ENCODE measurements at places on chromosomes 16 and 17.

DNA sequence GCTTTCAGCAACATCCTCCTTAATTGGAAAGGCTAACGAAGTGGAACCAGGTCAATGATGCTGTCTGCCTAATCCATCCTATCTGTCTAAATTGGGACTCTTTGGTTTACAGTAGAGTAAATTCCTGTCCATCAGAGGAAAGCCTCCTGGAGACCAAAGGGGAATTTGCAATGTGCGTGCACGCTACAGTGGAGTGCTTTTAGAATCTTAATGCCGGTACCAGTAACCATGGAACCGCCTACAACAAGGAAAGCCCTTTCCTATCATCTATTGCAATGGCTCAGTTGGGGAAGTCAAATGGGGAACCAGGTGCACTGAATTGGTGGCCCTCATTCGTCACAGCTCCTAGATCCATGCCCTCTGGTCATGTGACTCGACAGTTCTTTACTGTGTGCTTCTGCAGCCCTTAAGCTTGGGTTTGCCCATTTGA, 110.1 kb downstream of the XYLT1 start:
- no peak overlapping the region for H3K27ac ChIP-seq
- H3K36me3 ChIP-seq, result no peaks in the 10 kb centered on the region
- peaks cover 8% of the 10 kb centered on the region for H3K4me1 ChIP-seq
- no peak for DNase-seq
- H3K27me3 ChIP-seq, result no peaks in the 10 kb centered on the region
- no peak overlapping the region for H3K4me3 ChIP-seq

DNA sequence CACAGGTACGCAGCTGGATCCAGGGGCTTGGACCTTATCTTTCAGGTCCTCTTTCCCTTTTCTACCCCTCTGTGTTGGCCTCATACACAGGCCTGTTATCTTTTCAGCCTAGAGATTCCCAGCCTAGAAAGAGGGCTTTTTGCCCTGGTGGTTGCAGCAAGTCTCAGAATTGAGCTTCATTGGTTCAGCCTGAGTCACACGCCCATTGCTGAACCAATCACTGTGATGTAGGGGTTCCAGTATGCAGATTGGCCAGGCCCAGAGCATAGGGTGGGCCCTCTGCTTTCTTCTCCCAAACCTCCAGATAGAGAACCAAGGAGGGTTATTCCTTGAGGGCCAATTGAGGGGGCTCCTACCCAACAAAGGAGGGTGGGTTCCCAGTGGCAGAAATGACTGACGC, 32.8 kb downstream of the GPT2 start:
- DNase-seq, result no peak
- H3K4me1 ChIP-seq, result no peaks in the 10 kb centered on the region
- H3K36me3 ChIP-seq, result peaks cover 5% of the 10 kb centered on the region
- no peaks in the 10 kb centered on the region for H3K27me3 ChIP-seq
- H3K27ac ChIP-seq, result no peak overlapping the region

DNA sequence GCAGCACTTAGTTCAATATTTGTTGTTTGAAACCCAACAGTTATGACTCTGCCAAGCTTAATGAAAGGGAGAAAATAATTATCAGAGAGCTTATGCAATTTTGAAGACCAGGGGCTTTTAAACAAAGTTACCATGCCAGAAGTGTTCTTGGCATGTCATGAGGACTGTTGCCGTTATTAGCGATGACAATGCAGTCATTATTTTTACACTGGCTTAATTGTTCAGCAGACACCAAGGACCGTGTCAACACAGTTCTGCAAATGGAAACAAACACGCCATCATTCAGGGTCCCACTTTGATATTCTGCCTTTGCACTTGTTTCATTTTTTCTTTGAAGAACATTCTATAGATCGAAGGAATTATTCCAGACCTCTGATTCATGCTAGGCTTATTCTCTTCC, 518.5 kb downstream of the CDH13 start:
- H3K27ac ChIP-seq, result no peak overlapping the region
- no peaks in the 10 kb centered on the region for H3K4me1 ChIP-seq
- DNase-seq, result no peak

- DNase-seq, result no peak
- peaks cover 3% of the 10 kb centered on the region for H3K36me3 ChIP-seq
- no peak overlapping the region for H3K27ac ChIP-seq
- no peak overlapping the region for H3K4me3 ChIP-seq
- no peaks in the 10 kb centered on the region for H3K27me3 ChIP-seq
- H3K4me1 ChIP-seq, result no peaks in the 10 kb centered on the region
Observed at GRCh38 chr17:82193520-82194220, 19.0 kb downstream of the CCDC57 start.

- H3K27me3 ChIP-seq, result no peaks in the 10 kb centered on the region
- peak overlapping the region; percentile 83 for H3K4me3 ChIP-seq
- peak overlapping the region; percentile 64 for H3K27ac ChIP-seq
- H3K4me1 ChIP-seq, result peaks cover 2% of the 10 kb centered on the region
Observed at GRCh38 chr16:1614456-1615102, 2.4 kb downstream of the CRAMP1 start.

DNA sequence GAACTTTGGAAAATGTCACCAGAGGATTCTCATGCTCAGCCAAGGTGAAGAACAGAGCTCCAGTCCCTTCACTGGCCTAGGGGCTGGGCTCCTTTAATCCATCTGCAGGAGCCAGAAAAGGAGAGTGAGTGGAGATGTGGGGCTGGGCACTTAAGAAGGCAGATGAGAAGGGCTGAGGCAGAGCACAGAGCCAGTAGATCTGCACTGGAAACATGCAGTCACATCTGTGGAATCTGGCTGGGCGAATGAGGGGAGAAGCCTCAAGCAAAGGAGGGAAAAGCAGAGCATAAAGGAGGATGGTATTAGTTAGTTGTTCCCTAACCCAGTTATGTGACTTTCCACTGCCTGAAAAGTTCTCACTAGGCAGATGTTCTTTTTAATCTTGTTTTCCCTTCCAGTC, 50.4 kb upstream of the BCAR1 start:
- DNase-seq, result peak; percentile 35
- no peaks in the 10 kb centered on the region for H3K27me3 ChIP-seq
- H3K4me1 ChIP-seq, result peaks cover 21% of the 10 kb centered on the region
- H3K36me3 ChIP-seq, result peaks cover 9% of the 10 kb centered on the region
- no peak overlapping the region for H3K4me3 ChIP-seq

DNA sequence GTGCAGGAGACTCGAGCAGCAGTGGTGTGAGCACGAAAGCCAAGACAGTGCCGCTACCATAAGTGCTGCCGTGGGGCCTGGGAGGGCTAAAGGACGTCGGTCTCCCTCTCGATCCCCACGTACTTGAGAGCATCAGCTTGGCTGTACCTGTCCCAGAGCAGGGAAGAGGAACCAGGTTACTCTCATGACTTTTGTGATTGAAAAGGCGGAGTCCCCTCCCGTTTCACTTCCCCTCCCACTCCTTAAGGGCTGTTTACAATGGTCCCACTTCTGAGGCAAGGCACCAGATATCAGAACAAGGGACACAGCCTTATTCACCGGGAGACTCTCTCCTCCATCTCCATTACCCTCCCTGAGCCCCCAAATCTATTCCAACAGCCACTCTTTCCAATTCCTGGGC, 20.1 kb downstream of the CNTNAP1 start:
- H3K36me3 ChIP-seq, result peaks cover 20% of the 10 kb centered on the region
- no peak overlapping the region for H3K4me3 ChIP-seq
- H3K27me3 ChIP-seq, result no peaks in the 10 kb centered on the region
- H3K4me1 ChIP-seq, result peaks cover 5% of the 10 kb centered on the region
- DNase-seq, result no peak
- H3K27ac ChIP-seq, result no peak overlapping the region

DNA sequence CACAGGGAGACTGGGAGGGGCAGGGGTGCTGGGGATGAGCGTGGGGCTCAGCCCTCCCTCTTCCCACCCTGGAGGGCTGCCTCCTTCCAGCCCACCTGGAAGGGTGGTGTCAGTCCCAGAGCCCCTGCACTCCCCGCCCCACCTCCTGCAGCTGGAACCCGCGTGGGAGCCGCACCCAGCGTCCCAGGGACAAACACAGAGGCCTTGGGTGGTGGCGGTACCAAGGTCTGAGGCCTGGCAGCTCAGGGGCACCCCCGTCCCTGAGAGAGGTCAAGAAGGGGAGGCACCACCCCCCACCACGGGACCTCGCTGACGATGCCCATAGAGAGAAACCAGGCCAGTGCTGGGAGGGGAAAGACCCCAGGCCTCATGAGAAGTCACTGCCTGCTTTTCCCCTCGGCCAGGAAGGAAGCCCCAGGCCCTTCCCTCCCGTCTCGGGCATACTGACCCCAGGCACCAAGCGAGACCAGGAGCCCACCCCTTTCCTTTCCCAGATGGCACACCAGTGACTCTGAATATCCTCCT, 4.1 kb downstream of the HS3ST6 start:
- no peaks in the 10 kb centered on the region for H3K4me1 ChIP-seq
- no peak for DNase-seq
- peaks cover 26% of the 10 kb centered on the region for H3K27me3 ChIP-seq
- no peak overlapping the region for H3K27ac ChIP-seq
- no peak overlapping the region for H3K4me3 ChIP-seq

- no peak overlapping the region for H3K27ac ChIP-seq
- H3K4me3 ChIP-seq, result no peak overlapping the region
- no peaks in the 10 kb centered on the region for H3K4me1 ChIP-seq
- no peak for DNase-seq
Observed at GRCh38 chr16:81817296-81817695, 38.2 kb downstream of the PLCG2 start.

DNA sequence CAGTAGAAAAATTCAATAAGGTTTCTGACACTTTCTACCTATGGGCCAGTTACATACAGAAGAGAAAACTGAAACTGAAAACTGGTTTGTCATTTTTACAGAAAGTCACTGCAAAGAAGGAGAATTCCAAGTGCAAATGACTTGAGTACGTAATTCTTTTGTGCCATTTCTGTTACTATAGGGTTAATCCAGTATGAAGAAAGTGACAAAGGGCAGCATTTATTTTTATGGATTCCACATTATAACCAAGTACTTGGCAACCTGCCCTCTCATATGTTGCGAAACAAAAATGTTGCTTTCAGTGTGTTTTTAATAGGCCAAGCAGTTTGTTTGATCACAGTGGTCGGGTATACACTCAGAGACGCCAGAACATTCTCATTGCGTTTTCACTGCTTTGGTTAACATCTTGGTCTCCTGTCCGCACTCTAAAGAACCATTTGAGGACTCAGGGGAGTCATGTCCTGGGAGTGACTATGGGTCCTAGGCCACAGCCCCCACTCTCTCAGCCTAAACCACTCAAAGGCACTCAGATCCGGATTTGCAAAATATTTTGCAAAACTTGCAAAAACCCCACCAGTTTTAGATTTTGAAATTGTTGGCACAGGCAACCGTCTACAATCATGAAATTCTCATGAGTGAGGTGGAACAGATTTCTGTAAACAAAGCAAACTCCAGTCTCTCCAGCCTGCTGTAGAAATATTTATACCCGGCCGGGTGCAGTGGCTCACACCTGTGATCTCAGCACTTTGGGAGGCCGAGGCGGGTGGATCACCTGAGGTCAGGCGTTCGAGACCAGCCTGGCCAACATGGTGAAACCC, 15.4 kb upstream of the HELZ start:
- DNase-seq, result peak; percentile 95
- no peak overlapping the region for H3K27ac ChIP-seq
- no peaks in the 10 kb centered on the region for H3K36me3 ChIP-seq
- no peak overlapping the region for H3K4me3 ChIP-seq

DNA sequence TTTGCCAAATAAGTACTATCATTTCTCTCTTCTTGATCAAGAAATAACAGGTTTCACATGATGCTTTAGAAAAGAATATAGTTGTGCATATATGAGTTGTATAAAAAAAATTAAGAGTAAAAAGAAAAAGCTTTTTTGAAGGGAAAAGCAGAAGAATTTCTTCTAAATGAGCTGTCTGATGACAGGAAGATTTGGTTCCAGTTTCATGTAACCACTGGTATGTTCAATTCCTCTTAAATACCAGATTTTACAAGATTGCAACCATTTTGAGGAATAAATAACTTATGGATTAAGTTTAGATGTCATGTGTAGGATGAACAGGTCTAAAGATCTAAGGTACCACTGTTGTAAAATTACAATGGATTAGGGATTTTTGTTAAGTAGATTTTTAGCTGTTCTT, 45.0 kb downstream of the VMP1 start:
- no peak for DNase-seq
- peaks cover 9% of the 10 kb centered on the region for H3K4me1 ChIP-seq
- no peaks in the 10 kb centered on the region for H3K27me3 ChIP-seq
- H3K4me3 ChIP-seq, result no peak overlapping the region

- H3K36me3 ChIP-seq, result no peaks in the 10 kb centered on the region
- no peaks in the 10 kb centered on the region for H3K27me3 ChIP-seq
- no peak for DNase-seq
- H3K4me1 ChIP-seq, result peaks cover 11% of the 10 kb centered on the region
- H3K4me3 ChIP-seq, result no peak overlapping the region
Observed at GRCh38 chr16:69180011-69180338, 7.0 kb upstream of the SNTB2 start.

- no peaks in the 10 kb centered on the region for H3K36me3 ChIP-seq
- peaks cover 12% of the 10 kb centered on the region for H3K27me3 ChIP-seq
- no peak overlapping the region for H3K27ac ChIP-seq
- DNase-seq, result no peak
- no peaks in the 10 kb centered on the region for H3K4me1 ChIP-seq
Observed at GRCh38 chr17:78474614-78475146, 96.2 kb downstream of the PGS1 start.

DNA sequence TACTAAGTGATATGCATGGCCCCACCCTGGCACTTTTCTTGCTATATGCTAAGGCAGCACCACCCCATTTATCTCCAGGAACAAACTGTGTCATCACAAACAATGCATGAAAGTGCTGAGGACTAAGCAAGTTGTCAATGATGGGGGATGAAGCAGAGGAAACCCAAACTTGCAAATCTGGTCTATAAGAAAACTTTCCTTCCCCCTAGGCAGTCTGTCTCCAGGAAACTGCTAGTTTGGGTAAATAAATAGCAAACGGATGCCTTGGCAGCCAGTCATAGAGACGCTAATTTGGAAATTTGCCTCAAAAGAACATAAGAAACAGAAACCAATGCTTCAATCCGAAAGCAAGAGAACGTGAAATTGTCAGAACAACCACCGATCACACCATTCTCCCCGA, 5.6 kb upstream of the HSBP1 start:
- H3K27me3 ChIP-seq, result no peaks in the 10 kb centered on the region
- peaks cover 4% of the 10 kb centered on the region for H3K4me1 ChIP-seq
- H3K4me3 ChIP-seq, result peak overlapping the region; percentile 54
- H3K27ac ChIP-seq, result peak overlapping the region; percentile 62
- peak; percentile 67 for DNase-seq

DNA sequence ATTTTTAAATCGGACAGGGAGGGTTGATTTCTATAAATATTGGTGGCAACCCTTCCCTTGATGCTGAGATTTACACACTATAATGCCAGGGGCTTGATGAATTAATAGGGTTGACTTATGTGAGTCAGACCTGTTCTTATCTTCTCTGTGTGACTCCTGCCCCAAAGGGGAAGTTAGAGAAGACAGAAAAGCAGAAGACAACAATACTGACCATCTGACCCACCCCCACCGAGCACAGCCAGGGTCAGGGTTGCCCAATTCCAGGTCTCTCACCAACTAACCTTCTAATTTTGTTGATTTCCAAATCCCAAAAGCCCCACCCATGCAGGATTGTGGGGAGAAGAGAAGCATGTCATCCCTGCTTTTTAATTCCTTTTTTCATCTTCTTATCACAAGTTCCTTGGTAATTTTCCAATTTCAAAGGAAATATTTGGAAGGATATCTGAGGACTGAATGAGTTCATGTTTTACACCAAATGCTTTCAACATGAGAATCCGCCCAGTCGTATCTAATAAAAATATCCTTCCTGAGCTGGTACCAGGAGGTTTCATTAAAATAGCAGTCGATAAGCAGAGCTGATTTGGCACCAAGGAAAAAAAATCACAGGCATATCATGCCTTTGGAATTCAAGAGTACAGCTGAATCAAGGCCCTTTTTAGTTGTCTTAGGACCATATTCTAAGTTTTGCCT, 603.4 kb upstream of the CDH11 start:
- peaks cover 2% of the 10 kb centered on the region for H3K27me3 ChIP-seq
- DNase-seq, result peak; percentile 94
- H3K36me3 ChIP-seq, result no peaks in the 10 kb centered on the region
- H3K27ac ChIP-seq, result no peak overlapping the region
- H3K4me1 ChIP-seq, result no peaks in the 10 kb centered on the region
